Activated naive CD4-positive, alpha-beta T cell (primary cell): ENCODE measurements at places on chromosomes 6 and 20.

DNA sequence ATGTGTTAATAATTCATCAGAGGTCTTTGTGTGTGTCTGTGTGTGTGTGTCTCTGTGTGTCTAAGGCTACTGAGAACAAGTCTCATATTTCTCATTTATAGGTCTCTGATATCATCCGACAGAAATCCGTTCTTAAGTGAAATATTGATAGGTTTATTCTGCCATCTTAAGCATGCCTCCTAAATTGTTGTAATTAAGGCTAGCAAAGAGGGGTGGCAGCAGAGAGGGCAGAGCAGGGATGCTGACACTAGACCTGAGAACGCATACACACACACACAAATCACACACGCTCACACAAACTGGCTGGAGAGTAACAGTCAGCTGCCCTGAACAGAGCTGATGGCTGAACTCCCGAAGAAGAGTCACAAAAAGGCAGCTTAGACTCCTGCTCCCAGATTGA, 84.9 kb upstream of the LRFN2 start:
- DNase-seq, result no peak

- no peak for DNase-seq
Observed at GRCh38 chr20:51412333-51412871, 130.1 kb downstream of the NFATC2 start.

DNA sequence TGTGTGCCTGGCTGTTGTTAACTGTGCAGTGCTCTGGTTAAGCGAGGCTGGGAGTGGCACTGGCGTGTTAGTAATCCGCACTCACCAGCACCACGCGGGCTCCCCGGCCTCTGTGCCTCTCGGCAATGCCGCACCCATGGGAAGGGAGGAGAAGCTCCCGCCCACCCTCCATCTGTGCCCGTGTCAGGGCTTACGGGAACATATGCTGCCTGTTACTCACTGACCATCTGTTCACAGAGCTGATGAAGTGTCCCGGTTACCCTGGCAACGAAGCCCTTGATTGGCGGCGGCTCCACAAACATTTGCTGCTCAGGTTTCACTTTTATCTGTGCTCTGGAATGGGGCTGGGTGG, 114.7 kb downstream of the PSMB1 start:
- DNase-seq, result no peak

DNA sequence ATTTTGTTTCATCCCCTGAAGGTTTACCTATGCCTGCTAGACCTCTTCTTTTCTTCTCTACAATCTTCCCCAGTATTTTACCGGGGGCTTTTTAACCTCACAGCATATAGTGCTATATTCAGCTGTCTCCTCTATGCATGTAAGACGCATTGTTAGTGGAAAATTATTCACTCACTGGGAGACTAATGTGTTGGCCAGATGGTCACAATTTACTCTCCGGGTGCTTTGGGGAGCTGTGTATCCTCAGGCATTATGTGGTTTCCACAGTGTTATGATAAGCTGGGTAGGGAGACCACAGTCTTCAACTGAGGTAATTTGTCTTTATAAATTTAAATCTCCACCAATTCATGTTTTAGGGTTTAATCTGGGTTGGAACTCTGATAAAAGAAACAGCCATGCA, 553.8 kb upstream of the PTCHD4 start:
- DNase-seq, result no peak

GRCh38 chr6:780706-781105, 87.8 kb upstream of the EXOC2 start:
- DNase-seq, result no peak

DNA sequence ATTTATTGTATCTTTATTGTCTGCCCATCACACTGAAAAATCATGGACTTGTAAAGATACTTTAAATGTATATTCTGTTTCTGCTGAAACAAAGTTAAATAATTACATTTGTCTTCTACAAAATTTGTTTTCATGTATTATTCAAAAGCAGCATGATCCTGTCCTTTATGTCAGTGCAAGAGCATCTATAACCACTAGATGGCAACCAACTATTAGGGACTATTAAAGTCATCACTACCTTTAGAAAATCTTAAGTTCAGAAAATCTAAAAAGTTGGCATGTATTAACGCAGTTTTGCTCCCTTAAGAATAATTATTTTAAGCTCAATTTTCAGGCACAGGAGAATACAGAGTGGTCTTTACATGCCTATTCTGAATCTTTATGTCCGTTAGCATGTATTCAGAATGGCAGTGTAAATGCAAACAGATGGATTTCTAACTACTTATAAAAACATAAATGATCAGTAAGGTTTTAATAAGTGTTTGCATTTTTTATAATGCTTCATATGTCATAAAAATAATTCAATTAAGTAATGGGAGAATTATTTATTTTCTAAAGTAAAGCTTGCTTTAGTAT, 17.8 kb downstream of the TMEM30A start:
- DNase-seq, result no peak
